GM23338 (cell line): ENCODE measurements at places on chromosomes 16 and 17. TPM values are rescaled to one million over a fixed set of nuclear protein-coding genes. Genes with fewer than 3 reads are reported as not detected.

Gene NATD1
- 8.1 and 8.7 TPM in 2 replicates for total RNA-seq

Gene KRT20
- not detected in 2 replicates for total RNA-seq

Gene MYLK3
- total RNA-seq: 0.35 and 0.63 TPM in 2 replicates

DNA sequence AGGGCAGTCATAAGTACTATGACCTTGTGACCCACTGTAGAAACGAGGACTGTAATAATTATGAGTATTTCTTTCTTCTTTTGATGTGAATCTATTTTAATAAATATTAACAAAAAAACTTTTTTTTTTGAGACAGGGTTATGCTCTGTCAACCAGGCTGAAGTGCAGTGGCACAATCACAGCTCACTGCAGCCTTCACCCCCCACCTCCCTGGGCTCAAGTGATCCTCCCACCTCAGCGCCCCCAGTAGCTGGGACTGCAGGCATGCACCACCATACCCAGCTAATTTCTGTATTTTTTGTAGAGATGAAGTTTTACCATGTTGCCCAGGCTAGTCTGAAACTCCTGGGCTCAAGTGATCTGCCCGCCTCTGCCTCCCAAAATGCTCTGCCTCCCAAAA is 32.6 kb downstream of the SCPEP1 start:
- H3K27me3 ChIP-seq: no peaks in the 10 kb centered on the region
- no peak overlapping the region for H3K27ac ChIP-seq
- no peaks in the 10 kb centered on the region; the same call in 1 of the 2 replicates for H3K4me1 ChIP-seq
- no peak for DNase-seq
- no peak overlapping the region for H3K4me3 ChIP-seq
- no peaks in the 10 kb centered on the region; the same call in 1 of the 2 replicates for H3K36me3 ChIP-seq

- no peak overlapping the region for H3K27ac ChIP-seq
- H3K36me3 ChIP-seq: no peaks in the 10 kb centered on the region
- H3K27me3 ChIP-seq: no peaks in the 10 kb centered on the region
Measured at GRCh38 chr17:70969521-70970034, 800.2 kb downstream of the KCNJ2 start.

GRCh38 chr17:57667461-57667923 is 77.6 kb downstream of the CCDC182 start:
- H3K36me3 ChIP-seq: no peaks in the 10 kb centered on the region
- no peak overlapping the region for H3K27ac ChIP-seq
- H3K27me3 ChIP-seq: no peaks in the 10 kb centered on the region

DNA sequence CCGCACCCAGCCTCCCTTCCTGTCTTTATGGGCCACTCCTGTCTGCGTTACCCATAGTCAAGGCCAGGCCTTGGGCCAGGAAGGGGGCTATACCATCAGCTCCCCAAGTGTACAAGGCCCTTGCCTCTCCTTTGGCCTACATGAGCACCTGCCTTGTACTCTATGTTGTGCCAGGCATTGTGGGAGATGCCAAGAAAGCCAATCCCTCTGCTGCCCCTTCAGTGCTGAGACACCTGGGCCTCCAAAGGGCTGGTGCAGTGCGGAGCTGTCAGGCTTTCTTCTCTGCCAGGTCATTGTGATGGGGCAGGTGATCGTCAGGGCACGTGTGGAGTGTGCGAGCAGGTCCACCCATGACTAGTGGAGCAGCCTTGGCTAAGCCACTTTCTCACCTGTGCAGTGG is 59.9 kb downstream of the MPRIP start:
- no peaks in the 10 kb centered on the region for H3K4me1 ChIP-seq
- no peak overlapping the region for H3K27ac ChIP-seq
- H3K27me3 ChIP-seq: no peaks in the 10 kb centered on the region
- no peaks in the 10 kb centered on the region for H3K36me3 ChIP-seq

DNA sequence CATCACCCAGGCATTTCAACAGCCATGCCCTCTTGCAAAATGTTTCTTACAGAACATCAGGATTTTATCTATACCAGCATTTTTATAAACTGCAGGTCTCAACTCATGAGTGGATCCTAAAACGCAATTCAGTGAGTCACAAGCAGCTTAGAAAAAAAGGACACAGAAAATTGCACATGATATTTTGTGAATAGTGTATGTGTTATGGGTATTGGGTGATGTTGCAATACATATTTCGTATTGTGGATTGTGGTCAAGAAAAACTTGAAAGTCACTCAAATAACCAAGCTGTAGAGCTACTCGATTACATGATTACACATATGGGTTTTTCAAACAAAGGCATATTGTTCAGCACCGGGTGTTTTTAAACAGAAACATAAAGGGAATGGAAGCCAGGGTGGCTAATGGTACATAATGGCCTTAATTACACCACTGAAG is 1.4 kb downstream of the WIPI1 start:
- DNase-seq: no peak
- H3K4me1 ChIP-seq: peaks cover 36% of the 10 kb centered on the region
- peak overlapping the region; percentile 76 for H3K4me3 ChIP-seq
- H3K27me3 ChIP-seq: peaks cover 7% of the 10 kb centered on the region; the same call in 1 of the 2 replicates

DNA sequence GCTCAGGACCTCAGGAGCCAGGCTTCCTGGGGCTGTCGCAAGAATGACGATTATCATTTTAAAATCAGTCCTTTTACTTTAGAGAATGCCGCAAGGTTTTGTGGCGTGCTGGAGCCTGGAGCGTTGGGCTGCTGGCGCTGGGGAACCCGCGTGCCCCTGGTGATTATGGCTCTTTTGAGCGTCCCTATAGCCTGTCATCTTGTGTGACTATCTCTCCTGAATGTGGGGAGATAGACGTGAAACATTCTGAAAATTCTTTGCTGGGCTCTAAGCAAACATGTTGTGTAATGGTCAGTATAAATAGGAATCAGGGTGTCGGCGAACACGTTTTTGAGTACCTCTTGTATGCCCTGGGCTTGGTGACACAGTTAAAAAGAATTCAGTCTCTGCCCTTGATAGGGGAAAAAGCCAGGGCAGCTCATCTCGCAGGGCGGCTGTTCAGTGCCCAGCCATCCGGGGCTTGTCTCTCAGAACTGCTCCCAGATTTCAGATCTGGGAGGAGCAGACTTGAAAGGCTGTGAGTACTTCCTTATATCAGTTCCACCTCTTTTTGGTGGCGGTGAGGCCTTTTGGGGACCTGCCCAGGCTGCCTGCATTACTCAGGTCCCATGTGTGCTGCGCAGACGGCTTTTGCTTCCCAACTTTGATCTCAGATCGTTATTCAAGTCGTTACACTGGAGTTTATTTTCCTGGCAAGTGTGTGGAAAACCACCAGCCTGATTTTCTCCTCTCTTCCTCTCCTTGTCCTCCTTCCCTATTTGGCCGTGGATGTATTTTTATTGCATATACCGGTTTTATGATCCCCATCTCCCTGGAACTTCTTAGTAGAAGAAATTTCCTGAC is 973 bp downstream of the SLC7A6 start:
- peak; percentile 46 for DNase-seq
- H3K36me3 ChIP-seq: no peaks in the 10 kb centered on the region
- peaks cover 8% of the 10 kb centered on the region; the same call in 1 of the 2 replicates for H3K27me3 ChIP-seq
- H3K4me3 ChIP-seq: peak overlapping the region; percentile 81
- peaks cover 20% of the 10 kb centered on the region for H3K4me1 ChIP-seq

- DNase-seq: no peak
- no peak overlapping the region for H3K4me3 ChIP-seq
- H3K27ac ChIP-seq: no peak overlapping the region
- peaks cover 31% of the 10 kb centered on the region for H3K4me1 ChIP-seq
- H3K27me3 ChIP-seq: no peaks in the 10 kb centered on the region
Measured at GRCh38 chr16:18045356-18045755, 291.2 kb downstream of the NPIPA8 start.

- peaks cover 18% of the 10 kb centered on the region for H3K4me1 ChIP-seq
- no peak overlapping the region for H3K27ac ChIP-seq
- H3K27me3 ChIP-seq: peaks cover 15% of the 10 kb centered on the region; the same call in 1 of the 2 replicates
- H3K4me3 ChIP-seq: peak overlapping the region; percentile 87
Measured at GRCh38 chr17:50344731-50345365, 1.1 kb upstream of the XYLT2 start.

- no peaks in the 10 kb centered on the region for H3K27me3 ChIP-seq
- H3K4me3 ChIP-seq: no peak overlapping the region
- H3K4me1 ChIP-seq: peaks cover 21% of the 10 kb centered on the region
- no peaks in the 10 kb centered on the region for H3K36me3 ChIP-seq
- no peak for DNase-seq
Measured at GRCh38 chr16:72727565-72727964, 320.4 kb downstream of the ZFHX3 start.

DNA sequence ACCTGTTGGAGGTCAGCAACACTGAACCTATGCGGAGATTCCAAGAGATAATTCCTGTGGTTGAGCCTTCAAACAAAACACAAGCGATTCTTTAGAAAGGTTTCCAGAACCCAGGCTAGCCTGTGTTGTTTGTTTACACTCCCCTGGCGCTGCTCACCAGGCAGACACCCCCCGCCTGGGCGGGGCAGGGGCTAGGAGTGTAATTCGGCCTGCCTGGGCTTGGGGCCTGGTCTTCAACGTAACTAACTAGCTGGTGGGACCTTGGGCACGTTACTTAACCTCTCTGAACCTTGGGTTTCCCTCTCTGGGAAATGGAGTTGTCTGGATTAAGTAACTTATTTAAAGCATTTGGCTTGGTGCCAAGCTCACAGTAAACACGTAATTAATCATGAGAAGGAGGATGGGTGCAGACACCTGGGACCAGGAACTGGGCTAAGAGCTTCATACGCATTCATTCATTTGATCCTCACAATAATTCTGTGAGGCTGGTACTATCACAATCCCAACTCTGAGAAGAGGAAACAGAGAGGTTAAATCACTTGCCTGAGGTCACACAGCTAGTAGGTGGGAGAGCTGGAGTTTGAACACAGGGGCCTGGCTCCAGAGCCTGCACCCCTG is 7.6 kb upstream of the ARHGAP27 start:
- peak; percentile 48 for DNase-seq
- H3K27me3 ChIP-seq: no peaks in the 10 kb centered on the region
- H3K4me1 ChIP-seq: peaks cover 3% of the 10 kb centered on the region; the same call in 1 of the 2 replicates
- H3K27ac ChIP-seq: no peak overlapping the region

DNA sequence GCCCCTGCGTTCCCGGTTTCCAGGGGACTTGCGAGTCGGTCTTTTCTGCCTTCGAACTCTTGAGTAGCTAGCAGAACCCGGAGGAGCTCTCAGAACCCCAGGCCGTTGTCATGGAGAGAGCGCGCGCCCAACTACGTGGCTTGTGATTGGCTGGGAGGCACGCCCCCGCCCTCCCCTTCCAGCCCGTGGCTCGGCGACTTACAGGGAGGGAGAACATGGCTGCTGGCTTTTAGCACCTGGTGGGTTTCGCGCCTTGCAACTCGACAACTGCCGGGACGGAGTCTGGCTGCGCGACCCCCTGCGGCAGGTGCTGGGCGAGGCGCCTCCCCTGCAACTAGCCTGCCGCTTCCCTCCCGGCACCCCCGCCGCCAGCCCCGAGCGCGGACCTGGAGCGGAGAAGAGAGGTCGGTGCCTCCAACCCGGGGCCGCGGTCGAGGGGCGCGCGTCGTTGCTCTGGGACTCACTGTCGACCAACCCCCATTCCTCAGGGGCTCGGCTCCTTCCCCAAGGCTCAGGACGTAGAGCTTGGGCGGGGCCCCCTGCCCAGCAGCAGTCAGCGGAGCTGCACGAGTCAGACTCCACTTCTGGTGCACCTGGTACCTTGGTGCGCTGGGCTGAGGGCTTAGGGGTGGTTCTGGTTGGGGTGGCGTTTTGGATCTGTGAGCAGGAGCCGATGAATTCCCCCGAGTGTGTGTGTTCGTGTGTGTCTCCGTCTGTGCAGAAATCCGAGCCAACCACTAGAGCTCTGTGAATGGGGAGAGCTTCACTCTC is 9.0 kb upstream of the ZFP90 start:
- no peak overlapping the region for H3K27ac ChIP-seq
- H3K27me3 ChIP-seq: peaks cover 23% of the 10 kb centered on the region
- DNase-seq: peak; percentile 97
- H3K36me3 ChIP-seq: no peaks in the 10 kb centered on the region

DNA sequence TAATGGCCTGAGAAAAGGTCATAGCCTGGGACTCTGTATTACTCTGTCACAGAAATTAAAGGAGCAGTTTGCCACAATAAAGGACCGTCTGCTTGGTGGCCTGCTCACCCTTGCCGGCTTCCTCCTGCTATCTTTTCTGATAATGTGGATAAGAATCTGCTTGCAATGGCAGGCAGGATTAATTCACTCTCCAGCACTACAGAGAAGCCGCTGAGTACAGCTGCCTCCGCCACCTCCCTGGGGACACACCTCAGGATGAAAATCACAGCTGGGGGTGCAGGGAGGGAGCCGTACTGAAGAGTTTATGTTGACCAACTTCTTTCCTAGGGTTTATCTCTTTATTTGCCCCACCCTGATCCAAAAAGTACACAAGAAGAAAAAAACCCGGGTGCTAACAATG is 245.9 kb upstream of the RPL38 start:
- H3K4me1 ChIP-seq: peaks cover 3% of the 10 kb centered on the region
- H3K27ac ChIP-seq: no peak overlapping the region
- no peak overlapping the region for H3K4me3 ChIP-seq
- H3K36me3 ChIP-seq: no peaks in the 10 kb centered on the region
- DNase-seq: no peak

GRCh38 chr17:55314784-55315491 is 50.2 kb downstream of the HLF start:
- H3K27ac ChIP-seq: no peak overlapping the region
- no peak for DNase-seq
- no peaks in the 10 kb centered on the region for H3K4me1 ChIP-seq
- H3K36me3 ChIP-seq: no peaks in the 10 kb centered on the region
- H3K4me3 ChIP-seq: no peak overlapping the region

DNA sequence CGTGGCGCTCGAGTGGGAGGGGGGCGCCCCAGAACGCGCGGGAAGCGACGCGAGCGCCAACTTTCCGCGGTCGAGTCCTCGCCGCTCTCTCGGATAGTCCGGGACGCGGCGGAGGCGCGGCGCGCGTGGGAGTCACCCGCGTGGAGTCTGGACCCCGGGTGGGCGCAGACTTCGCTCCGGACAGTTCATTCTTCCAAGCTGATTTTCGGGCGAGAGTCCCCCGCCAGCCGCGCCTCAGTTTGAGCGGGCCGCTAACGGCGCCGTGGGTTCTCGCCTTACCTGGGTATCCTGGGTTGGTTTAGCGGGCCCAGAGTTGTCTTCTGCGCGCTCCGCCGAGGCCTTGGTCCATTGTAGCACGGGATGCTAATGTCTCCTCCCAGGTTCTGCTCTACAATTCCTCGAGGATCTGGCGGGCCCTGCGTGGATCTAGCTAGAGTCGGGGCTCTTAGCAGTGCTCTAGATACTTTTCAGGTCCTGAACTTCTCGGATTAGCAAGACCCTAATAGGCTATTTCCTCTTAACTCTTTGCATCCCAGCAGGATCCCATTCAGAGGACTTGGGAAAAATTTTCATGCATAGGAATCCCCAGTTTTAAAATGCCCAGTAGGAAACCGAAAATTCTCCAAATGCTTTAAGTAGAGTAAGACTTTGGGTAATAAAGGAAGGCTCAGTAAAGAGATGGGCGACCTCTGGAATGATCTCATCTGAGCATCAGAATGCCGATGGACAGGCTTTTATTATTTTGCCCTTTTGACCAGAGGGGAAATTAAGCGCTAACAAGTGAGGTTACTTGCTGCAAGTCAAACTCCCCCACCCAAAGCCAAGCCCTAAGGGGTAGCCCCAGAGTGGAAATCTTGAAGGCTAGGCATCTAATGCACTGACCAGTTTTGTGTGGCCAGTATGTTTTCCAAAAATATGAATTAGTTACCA is 537 bp upstream of the GJC1 start:
- peaks cover 36% of the 10 kb centered on the region for H3K4me1 ChIP-seq
- DNase-seq: peak; percentile 92
- no peaks in the 10 kb centered on the region for H3K36me3 ChIP-seq

- no peaks in the 10 kb centered on the region for H3K4me1 ChIP-seq
- H3K27ac ChIP-seq: no peak overlapping the region
- no peaks in the 10 kb centered on the region for H3K36me3 ChIP-seq
- no peak overlapping the region for H3K4me3 ChIP-seq
Measured at GRCh38 chr17:9350080-9350479, 225.5 kb downstream of the STX8 start.
